ENCODE measurements at places on chromosomes 2 and 18.

DNA sequence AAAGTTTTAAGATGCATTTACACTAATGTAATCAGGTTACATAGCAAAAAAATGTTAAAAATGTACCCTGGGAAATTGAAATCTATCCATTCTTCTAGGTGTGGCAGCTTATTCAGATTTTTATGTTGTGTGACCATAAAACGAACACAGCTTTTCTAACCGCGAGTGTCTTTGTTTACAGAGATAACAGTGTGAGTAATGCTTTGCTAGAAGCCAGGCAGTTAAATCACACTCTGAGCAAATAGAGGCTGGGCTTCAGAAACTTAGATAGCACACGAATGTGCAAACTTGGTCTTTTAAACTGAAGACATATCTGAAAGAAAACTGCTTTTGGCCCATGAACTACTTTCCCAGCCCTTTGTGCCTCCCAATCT lies 116.1 kb downstream of the SPTBN1 start:
- no peak for DNase-seq

GRCh38 chr2:121069434-121069969 lies 215.5 kb downstream of the TFCP2L1 start:
- no peak for DNase-seq

DNA sequence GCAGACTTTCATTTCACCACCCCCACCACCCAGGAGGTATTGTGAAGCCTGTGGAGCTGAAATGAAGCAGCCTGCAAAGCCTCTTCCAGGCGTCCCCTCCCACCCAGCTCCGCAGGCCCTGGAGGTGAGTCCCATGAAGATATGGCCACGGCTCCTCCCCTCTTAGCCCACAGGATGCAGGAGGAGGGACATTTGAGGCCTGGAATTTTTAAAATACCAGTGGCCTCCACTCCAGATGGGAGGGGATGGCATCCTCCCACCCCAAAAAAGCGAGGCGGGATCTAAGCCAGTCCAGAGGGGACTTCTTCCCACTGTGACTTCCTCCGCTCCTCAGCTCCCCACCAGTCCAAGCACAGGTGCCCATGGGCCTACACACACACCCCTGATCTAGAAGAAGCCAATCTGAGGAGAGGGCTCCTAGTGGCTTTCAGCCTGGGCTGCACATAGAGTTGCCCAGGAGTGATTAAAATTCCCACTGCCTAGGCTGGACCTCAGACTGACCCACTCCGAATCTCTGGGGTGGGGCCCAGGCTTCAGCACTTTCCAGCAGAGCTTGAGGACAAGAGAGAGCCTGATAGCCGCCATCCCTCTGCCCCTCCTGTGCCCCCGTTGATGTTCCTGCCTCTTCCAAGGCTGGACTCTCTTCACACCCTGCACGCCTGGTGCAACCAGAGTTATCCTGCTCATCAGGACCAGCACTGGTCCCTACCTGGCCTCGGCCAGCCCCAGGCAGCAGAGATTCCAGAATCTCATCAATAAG lies 206.9 kb downstream of the TNS1 start:
- DNase-seq: no peak

- DNase-seq: no peak
These were observed 96.9 kb downstream of the ACTR3 start for GRCh38 chr2:113986762-113987290.

GRCh38 chr2:151138507-151138906 lies 123.2 kb downstream of the RBM43 start:
- DNase-seq: no peak

- no peak for DNase-seq
These were observed 197.9 kb downstream of the TFCP2L1 start for GRCh38 chr2:121087117-121087516.

- no peak for DNase-seq
These were observed 14.7 kb downstream of the NIFK start for GRCh38 chr2:121721926-121722325.

DNA sequence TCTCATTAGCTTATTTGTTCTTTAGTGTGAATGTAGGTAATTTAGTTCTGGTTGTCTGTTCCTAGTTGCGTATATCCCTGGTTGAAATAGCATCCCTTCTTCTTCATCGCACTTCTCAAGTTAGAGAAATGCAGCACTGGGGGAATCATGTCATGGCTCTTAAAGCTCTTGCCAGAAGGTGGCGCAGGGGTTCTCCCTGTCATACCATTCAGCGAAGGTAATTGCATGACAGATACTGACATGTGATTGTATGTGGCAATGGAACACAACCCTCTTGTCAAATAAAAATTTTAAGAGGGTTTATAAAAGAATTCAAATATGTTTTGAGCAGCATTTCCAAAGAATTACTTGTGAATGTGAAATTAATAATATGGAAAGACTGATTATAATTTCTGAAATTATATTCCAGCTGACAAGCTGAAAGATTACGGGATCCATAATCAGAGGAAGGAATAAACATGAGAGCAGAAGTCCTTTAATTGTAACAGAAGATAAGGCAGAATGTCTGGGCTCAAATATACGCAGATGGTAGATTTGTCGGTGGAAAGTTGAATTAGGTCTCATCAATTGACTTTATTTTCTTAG lies 411.7 kb downstream of the DSEL start:
- DNase-seq: no peak

DNA sequence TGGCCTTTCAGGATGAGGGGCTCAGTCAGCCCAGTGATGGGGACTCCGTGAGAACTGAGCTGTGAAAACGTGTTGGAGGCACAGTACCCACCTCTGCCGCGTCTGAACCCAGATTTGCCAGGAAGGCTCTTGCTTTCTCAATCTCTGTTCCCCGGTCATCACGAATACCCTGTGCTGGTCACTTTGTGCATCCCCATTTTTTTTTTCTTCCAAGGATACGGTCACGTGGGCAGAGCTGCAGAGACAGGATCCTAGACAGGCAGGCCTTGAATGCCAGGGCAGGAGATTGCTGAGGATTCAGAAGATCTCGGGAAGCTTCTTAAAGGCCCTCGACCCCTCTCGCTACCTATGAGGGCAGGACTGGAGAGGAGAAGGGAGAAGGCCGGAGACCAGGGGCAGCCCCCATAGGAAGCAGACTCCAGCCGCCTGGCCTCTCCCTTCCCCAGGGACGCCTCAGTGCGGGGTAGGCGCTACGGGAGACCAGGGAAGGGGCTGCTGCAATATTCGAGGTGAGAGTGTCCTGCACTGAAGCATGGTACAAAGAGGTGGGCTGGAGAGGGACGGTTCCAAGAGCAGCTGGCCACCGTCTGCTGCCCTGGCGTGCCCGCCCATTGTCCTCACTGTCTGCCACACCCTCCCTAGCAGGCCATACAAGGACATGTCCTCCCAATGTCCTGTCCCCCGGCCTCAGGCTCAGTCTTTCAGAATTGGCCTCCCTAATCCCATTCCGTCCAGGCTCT lies 29.0 kb upstream of the TAF1B start:
- DNase-seq: no peak

DNA sequence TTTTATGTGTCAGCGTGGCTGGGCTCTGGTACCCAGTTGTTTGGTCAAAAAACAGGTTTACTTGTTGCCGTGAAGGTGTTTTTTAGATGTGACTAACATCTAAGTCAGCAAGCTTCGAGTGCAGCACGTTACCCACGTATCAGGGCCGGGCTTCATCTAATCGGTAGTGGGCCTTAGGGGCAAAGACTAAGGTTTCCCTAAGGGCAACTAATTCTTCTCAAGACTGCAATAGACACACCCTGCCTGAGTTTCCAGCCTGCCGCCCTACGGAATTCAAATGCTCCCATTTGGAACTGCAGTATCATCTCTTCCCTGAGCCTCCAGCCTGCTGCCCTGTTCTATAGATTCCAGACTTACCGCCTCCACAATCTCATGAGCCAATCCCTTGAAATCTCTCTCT lies 27.7 kb downstream of the FHL2 start:
- no peak for DNase-seq

- no peak for DNase-seq
These were observed 99.4 kb upstream of the TRIB2 start for GRCh38 chr2:12617366-12617765.

- DNase-seq: no peak
These were observed 4.2 kb downstream of the CNGA3 start for GRCh38 chr2:98350411-98350810.

DNA sequence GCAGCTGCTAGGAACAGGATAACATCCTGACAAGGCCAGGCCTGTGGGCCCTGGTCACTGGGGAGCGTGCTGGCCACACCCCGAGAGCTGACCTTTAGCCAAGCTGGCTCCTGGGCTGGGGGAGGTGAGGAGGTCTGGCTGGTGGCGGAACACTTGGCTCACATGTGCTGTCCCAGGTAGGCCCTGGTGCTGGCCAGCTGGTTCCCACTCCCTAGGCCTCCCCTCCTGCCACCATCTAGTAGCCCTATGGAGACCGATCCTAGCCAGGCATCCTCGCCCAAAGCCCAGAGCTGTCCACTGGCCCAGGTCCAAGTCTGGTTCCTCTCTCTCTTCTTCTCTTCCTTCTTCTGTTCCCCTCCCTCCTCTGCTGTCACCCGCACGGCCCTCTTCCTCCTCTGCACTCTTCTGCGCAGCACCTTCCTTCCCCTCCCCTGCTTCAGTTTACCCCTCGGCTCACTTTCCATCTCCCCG lies 52.4 kb downstream of the TNS1 start:
- no peak for DNase-seq

DNA sequence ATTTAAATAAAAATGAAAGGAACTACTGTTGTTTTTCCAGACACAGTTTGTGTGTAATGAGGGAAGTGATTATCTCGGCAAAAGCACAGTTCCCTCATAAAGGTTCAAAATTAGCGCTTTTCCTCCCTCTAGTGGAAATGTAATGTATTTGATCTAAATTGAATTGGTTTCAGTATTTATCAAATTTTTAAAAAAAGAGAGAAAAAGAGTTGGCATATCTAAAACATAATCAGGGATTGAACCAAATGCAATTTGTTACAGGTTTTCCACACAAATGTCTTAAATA lies 37.5 kb downstream of the CMPK2 start:
- no peak for DNase-seq
